ENCODE measurements at places on chromosomes 1 and 21.

DNA sequence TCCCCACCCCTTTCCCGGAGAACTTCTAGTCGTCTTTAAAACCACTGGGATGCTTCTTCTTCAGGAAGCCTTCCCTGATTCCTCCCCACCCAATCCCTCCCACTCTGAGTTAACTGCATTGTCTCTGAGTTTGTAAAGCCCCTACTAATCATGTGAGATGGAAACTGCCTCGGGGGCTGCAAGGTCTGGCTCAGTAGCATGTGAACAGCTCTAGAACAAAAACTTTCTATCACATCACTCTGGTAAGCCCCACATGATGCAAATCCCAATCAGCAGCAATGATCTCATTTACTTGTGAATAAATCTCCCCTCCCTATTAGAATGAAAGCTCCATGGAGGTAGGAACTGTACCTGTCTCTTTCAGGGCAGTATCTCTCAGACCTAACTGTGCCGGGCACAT, 141.0 kb upstream of the JUN start:
- DNase-seq: no peak

DNA sequence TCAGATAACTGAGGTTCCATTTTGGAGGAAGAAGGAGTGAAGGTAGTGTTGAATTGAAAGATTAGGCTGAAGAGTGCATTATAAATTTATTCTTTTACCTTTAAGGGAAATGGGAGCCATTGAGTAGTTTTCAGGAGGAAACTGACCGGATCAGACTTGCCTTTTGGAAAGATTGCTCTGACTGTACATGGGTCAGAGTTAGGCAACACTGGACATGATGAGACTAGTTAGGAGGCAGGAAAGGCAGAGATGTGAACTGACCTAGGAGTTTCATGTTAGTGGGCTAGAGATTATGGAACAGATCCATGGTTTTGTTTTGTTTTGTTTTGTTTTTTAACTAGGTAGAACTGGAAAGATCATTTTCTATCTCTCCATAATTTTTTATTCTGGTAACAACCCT, 78.2 kb downstream of the SNX7 start:
- DNase-seq: no peak

DNA sequence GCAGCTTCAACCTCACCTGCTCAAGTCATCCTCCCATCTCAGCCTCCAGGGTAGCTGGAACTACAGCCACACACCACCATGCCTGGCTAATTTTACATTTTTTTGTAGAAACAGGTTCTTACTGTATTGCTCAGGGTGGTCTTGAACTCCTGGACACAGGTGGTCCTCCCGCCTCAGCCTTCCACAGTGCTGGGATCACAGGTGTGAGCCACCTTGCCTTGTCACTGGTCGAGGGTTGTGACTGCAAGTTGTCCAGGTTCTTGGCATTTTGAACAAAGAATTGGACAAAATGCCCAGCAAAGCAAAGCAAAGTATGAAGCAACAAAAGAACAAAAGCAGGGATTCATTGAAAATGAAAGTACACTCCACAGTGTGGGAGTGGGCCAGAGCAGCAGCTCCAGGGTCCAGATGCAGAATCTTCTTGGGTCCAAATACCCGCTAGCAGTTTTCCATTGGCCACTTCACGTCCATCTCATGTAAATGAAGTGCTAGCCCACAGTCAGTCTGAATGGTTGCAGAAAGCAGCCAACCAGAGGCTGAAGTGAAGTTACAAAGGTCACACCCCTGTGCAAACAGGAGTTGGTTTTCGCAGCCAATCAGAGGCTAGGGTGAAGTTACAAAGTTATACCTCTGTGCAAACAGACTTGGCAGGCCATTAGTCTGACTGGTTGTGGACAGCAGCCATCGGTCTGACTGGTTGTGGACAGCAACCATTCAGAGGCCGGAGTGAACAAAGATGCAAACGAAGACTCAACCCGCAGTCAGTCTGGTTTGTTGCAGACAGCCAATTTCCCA, 109.5 kb upstream of the KIF26B start:
- DNase-seq: no peak

DNA sequence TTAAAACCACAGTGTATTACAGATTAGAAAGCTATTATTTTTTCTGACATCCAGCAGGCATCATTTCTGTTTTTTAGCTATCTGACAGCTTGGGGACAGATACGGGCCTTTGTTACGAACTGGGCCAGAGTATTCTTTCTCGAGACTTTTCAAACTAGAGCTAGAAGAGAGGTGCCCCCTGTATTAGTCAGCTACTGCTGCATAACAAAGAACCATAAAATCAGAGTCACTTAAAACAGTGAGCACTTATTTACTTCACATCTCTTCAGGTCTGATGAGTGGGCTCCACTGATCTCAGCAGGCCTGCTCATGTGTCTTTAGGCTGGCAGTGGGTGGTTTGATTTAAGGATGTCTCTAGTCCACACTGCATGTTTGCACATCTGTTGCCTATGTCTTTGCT, 67.8 kb downstream of the BACH1 start:
- DNase-seq: no peak

- DNase-seq: no peak
These were observed 3.6 kb downstream of the CHAF1B start for GRCh38 chr21:36388835-36389234.

GRCh38 chr1:189669846-189670245, 807.8 kb downstream of the BRINP3 start:
- DNase-seq: no peak

All from NCI-H1436 treated with DMSO at 0.1 percent for 48 hours (cell line).